ENCODE measurements at places on chromosomes 11 and 22. TPM values are rescaled to one million over a fixed set of nuclear protein-coding genes. Genes with fewer than 3 reads are reported as not detected.

- DNase-seq: no peak
Measured at GRCh38 chr11:42957831-42958230, 354.0 kb upstream of the API5 start.

GRCh38 chr11:3929232-3929631 is 73.8 kb downstream of the STIM1 start:
- DNase-seq: no peak

GRCh38 chr11:123653827-123654565 is 428 bp downstream of the SCN3B start:
- DNase-seq: no peak

- no peak for DNase-seq
Measured at GRCh38 chr11:45885274-45885920, at the start of gene MAPK8IP1. MAPK8IP1 (plus strand) TSS chr11:45885651; CDS start chr11:45885821, 170 bp downstream.

RAB30 gene
- 5.7 TPM for total RNA-seq

GRCh38 chr22:50481440-50482106 is at the start of gene ADM2:
ADM2 (plus strand) TSS chr22:50481543; CDS start chr22:50481848, 305 bp downstream.
- DNase-seq: no peak

CDC42EP1 gene
- total RNA-seq: 160 TPM

PPARA gene
- total RNA-seq: 14.5 TPM

GRCh38 chr22:44453441-44454112 is 44.5 kb downstream of the RTL6 start:
- DNase-seq: no peak

DNA sequence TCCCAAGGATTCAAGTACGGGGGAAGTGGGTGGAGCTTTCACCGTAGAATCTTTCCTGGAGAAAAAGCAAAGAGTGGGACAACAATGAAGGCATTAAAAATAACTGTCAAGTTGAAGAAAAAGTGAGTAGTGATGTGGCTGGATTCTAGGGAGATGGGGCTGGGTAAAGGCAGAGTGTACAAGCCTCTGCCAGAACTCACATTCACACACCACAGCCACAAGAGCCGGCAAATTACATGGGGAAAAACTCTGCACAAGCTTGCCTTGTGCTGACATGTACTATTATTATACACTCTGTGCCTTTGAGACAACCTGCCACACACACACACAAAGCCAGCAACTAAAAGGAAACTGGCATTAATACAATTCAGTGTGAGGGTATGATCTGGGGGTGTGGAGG is 182.6 kb downstream of the LARGE1 start:
- no peak for DNase-seq

DNA sequence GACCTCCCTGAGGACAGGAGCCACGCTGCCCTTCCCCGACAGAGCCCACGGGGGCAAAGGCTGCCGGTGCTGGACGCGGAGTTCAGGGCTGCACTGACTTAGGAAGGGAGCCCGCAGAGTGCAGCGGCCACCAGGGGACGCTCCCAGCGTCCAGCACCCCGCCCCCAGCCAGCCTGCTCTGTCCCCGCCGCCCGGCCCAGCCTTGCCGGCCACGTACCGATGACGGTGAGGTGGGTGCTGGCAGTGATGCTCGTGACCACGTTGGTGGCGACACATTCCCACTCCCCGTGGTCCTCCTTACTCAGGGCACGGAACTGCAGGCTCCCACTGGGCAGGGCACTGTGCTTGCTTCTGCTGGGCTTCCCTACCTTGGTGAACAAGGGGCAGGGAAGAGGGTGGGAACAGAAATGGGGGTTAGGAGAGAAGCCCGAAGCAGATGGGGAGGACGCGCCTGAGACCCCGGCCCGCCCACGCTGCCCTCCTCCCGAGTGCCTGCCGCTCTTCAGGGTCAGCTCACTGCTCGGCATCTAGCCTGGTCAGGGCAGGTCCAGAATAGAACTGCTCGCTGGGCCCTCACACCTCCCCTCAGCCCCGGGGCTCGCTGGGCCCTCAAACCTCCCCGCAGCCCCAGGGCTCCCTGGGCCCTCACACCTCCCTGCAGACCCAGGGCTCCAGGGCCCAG is 25.9 kb downstream of the IGSF9B start:
- DNase-seq: no peak

- no peak for DNase-seq
Measured at GRCh38 chr11:62459080-62459479, 40.2 kb downstream of the SCGB1A1 start.

CDHR5 gene
- total RNA-seq: not detected

DNA sequence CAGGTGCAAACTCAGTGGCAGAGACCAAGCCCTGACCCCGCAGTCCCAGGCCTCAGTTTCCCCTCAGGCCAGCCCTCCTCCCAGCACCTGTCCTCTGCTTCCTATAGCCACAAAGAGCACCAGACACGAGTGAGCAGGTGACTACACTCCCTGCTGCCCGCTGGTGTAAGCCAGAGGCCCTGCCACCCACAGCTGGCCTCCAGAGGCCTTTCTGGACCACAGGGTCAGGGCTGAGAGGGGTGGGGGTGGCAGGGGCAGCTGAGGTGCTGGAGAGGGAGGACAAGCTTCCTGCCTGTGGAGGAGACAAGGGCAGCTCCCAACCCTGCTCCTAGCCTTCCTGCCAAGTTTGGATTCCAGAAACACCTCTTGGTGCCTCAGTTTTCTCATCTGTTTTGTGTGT is 31.3 kb upstream of the WNT7B start:
- no peak for DNase-seq

DNAJB13 gene
- total RNA-seq: 0.22 TPM

- DNase-seq: peak; percentile 92
Measured at GRCh38 chr11:96242971-96243647, 99.9 kb downstream of the MAML2 start.
